ENCODE measurements at places on chromosomes 5 and 9.

GRCh38 chr9:74940600-74940999, 12.1 kb downstream of the C9orf40 start:
- no peak for DNase-seq

DNA sequence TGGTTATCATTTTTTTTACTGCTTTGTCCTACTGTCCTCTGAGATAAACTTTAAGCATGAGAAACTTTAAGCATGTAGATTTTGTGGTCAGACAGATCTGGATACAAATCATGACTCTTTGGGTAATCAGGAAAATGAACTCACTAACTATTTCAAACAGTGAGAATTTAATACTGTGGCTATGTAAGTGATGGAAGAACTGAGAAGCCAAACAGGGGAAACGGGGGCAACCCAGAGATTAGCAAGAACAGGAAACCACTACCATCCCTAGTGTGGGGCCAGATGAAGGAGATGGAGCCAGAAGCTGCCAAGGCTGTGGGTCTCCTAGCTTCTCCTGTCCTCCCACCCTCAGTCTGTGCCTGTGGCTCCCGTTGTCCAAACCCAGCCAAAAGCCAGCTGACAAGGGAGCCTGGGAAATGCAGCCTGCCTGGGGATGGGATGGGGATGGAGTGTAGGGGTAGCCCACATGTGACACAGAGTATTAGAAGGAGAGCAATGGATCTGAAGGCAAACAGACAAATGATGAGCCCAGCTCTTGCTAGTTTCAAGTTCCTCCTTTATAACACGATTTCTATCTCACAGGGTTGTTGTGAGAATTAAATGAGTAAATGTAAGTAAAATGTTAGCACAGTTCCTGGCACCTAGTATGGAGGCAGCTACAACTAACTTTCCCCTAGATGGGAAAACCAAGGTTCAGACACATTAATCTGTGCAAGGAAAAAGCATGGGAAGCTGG, 27.7 kb upstream of the CDC23 start:
- no peak for DNase-seq

GRCh38 chr9:3508521-3509291, 17.1 kb downstream of the RFX3 start:
- DNase-seq, result no peak

DNA sequence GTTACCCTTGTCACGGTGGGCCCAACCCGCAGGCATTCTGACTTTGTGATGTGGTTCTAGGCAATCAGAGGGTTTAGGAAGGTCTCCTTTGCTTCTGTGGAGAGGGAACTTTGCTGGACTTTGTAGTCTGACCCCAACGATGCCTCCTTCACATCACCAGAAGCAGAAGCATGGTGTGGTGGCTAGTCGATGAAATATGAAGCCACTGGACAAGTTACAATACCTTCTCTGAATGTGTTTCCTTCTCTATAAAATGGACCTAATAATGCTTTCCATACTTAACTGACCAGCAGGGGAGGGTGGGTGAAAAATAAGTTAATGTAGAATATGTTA, 607 bp downstream of the SPEF2 start:
- no peak for DNase-seq

GRCh38 chr5:135222171-135222681, 176.8 kb downstream of the MACROH2A1 start:
- no peak for DNase-seq

DNA sequence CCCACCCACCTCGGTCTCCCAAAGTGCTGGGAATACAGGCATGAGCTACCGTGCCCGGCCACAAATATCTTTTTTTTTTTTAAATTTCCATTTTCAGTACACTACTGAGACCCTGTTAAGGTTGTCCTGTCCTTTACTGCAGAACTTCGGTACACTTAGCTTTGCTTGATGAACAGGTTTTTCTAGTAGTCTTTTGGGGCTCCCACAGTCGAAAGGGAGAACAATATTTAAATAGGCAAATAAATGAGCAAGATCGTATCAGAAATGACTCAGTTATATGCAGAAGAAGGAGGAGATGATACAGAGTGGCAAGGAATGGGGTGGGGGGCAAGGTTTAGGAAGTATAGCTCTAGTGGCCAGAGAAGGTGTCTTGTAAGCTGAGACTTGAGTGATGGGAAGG, 52.7 kb downstream of the MSX2 start:
- DNase-seq, result no peak

- no peak for DNase-seq
Measured at GRCh38 chr9:111916234-111916645, 19.6 kb downstream of the UGCG start.

DNA sequence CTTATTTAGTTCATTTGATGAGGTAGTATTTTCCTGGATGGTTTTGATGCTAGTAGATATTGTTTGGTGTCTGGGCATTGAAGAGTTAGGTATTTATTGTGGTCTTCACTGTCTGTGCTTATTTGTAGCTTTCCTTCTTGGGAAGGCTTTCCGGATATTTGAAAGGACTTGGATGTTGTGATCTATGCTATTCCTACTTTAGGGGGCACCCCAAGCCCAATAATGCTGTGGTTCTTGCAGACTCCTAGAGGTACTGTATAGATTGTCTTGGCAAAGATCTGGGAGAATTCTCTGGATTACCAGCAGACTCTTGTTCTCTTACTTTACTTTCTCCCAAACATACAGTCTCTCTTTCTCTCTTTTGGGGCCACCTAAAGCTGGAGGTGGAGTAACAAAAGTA, 315.7 kb downstream of the MAT2B start:
- no peak for DNase-seq

- no peak for DNase-seq
Measured at GRCh38 chr5:113771483-113771882, 258.0 kb downstream of the YTHDC2 start.

GRCh38 chr5:173634465-173634983, 18.1 kb upstream of the BOD1 start:
- DNase-seq, result no peak

GRCh38 chr9:20996809-20997208, 34.6 kb downstream of the HACD4 start:
- DNase-seq, result no peak

GRCh38 chr9:114856942-114857315, 51.1 kb upstream of the TNFSF15 start:
- DNase-seq, result no peak

- no peak for DNase-seq
Measured at GRCh38 chr5:65742565-65743231, 20.7 kb downstream of the NLN start.

GRCh38 chr5:56302027-56302426, 68.9 kb upstream of the ANKRD55 start:
- no peak for DNase-seq

DNA sequence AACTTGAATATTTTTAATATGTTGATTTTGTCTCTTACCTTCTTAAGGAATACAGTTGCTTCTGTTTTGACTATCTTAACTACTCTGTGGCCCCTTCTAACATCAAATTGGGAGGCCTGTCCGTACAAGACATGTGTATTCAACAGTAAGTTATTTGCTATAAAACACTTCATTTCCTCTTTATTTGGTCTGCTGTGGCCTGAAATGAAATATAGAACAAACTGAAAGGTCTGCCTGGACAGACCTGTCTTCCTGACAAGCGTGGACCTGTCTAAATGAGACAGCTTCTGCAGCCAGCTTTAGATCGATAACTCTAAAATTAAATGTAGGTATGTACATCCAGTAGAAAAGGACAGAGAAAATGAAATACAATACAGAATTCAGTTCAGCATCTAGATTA, 2.2 kb upstream of the LPAR1 start:
- no peak for DNase-seq

DNA sequence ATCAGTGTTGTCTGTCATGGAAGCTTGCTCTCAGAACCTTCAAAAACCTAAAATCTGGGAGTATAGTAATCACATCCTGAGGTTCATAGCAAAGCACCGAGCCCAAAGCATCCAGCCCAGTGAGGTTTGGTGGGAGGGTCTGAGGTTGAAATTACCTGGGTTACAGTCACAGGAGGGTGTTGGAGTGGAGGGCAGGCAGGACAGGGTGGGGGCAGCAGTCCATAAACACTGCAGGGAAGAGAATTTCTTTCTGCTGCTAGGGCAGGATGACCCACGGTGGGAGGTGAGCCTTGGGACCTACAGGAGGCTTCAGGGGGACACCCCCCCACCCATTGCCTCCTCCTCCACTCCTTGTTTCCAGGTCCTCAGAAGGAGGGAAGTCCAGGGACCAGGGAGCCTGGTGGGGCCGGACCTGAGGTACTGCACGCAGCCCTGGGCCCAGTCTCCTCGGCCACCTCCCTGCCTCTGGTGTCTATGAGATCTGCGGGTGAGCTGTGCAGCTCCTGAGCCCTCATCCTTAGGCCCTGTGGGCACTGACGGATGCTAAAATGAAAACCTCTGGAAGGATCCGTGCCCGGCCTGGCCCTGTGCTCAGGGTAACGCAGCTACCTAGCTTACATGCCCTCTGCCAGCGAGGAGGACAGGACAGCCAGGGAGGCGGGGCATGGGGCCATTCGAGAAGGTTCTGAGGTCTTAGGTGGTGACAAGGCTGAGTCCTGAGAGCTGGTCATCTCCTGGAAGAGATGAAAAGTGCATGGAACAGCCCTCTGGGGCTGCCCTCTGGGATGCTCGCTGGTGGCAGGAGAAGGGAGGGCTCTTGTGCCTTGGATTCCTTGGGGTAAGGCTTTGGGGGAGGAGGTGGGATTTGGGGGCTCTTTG, 1.8 kb upstream of the ADCY2 start:
- no peak for DNase-seq

DNA sequence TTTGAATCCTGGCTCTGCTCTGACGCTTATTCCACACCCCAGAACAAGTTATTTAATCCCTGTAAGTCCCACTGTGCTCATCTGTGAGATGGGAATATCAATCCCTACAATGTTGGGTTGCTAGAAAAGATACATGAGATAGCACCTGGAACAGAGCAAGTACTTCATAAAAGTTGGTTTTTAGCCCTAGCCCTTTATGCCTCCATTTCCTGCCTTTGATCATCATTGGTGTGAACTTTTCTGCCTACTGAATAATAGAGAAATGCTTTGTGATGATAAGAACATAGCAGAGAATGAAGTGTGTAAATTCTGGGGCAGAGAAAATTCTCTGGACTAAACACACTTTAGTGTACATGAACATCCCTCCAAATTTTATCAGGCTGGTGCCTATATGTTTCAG, 90.3 kb upstream of the RANBP6 start:
- DNase-seq, result no peak

DNA sequence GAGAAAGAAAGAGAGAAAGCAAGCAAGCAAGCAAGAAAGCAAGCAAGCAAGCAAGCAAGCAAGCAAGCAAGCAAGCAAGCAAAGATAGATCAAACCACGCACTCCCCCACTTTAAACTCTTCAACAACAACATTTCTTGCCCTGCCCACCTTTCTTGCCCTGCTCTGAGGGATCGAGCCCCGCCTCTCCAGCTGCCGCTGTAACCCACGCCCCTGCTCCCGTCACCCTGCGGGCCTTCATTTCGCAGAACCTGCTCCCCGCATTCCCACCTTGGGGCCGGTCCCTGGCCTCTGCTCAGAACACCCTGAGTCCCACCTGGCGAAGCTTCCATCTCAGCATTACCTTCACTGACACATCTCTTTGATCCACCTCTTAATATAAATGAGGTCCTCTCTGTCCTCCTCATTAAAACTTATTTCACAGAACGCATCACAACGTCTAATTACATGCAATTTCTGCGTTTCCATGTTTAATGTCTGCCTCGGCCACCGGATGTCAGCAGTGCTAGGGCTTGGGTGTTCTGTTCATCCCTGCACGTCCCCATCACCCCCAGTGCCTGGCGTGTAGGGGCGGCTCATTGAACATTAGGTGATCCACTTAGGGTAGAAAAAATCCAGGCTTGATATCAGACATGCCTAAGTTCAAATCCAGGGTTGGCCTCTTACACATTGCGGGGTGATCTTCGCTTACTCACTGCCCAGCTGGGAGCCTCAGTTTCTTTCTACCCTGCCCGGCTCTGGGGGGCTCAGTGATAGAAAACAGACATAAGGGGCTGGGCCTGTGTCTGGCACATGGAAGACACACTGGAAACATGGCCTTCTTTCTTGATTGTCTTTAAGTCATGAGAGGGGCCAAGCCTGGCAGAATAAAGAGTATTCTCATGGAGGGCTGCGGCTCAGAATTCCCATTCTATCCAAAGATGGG, 187.6 kb downstream of the DAB2IP start:
- DNase-seq, result no peak

GRCh38 chr5:137636830-137637714, 98.8 kb downstream of the KLHL3 start:
- no peak for DNase-seq

DNA sequence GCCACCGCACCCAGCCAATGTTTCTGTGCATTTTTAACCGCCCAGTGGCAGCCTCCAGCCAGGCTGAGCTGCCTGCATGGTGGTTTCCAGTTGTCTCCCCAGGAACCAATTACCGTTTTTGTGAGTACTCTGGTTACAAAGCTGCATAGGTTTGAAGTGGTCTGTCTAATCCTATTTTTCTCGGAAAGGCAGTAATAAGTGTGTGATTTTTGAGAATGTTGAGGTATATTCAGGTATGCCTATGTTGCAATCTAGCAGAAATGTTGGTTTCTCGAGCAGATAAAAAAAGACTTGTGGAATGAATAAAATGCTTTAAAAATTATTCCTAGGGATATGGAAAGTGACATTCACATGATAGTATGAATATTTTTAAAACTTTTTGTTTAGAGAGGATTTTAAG, 41.5 kb upstream of the ANKH start:
- DNase-seq, result no peak

DNA sequence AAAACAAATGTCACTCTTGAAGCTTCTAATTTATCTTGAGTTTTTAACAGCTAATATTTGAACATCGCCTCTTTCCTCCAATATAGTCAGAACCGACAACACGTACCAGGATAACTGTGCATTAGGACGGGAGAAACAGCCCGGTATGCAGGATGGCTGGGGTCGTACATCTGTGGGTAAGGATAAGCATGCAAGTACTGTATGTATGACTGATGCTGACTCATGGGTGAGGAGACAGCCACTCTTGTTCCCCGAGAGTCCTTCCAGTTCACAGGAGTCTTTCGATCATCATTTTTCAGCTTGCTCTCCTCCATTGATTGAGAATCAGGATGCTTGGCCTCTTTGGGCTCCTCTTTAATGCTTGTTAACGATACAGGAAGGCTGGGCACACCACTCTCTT, 102.3 kb downstream of the ZNF608 start:
- DNase-seq, result no peak

DNA sequence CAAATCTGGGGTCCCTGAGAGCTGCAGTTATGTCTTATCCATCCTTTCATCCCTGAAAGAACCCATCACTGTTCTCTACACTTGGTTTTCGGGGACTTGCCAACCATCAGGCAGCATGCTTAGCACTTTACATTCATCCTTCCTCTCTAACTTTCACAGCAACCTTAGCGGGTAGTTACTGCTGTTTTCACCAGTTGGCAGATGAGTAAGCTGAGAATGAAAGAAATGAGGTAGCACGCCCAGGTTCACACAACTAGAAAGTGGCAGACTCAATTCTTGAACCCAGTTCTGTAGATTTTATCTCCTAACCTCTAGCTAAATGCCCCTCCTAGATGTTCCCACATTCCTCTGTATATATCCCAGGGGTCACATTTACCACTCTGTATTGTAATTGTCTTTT, 342.0 kb upstream of the WWC1 start:
- DNase-seq, result no peak
